NCI-H1105 treated with DMSO at 0.1 percent for 48 hours (cell line): ENCODE measurements at places on chromosomes 12 and 14.

DNA sequence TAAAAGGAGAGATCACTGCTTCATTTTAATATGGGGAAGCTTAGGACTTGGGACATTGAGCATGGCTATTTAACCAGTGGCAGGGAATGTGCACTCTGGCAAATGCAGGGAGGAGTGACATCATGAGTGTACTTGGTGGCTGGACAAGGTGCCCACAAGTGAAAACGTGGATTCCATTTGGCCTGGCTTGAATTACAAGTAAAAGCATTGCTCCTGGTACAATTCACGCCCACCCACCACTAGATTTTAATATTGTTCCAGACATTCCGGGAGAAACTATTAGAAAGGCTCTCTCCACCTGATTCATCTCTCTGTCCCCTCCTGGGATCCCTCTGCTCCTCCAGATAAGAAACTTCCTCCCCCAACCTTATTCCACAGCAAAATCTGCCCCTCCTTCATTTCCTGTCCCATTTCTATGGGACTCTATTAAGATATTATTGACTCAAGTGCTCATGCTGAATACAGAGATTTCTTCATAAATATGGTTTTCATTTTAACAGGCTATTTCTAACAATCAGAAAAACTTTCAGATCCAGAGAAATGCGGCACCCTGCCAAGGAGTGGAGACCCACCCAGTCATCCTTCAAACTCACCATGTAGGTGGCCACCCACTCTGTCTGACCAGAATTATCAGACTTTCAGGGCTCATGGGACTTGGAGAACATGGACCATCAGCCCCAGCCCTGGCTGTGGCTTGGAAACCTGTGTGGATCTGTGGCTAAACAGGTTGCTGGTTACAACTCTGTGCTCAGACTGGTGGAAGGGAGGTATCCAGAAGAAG, 43.2 kb downstream of the SSPN start:
- DNase-seq: no peak

DNA sequence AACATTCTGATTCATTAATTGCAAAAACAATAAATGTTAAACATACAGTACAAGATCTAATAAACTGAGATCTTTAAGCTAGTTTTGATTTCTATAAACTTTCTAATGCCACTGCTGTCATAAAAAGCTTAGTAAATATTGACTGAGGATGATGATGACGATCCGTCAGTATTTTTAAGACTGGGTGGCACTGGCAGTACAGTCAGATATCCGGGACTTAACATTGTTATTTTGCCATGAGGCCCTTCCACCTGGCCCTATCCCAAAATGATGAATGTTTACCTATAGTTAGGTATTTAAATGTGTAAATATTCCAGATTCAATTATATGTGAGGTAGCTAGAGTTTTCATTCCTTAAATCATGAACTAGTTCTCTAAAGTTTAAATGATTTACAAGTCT, 158.5 kb downstream of the FOXA1 start:
- DNase-seq: peak; percentile 64

DNA sequence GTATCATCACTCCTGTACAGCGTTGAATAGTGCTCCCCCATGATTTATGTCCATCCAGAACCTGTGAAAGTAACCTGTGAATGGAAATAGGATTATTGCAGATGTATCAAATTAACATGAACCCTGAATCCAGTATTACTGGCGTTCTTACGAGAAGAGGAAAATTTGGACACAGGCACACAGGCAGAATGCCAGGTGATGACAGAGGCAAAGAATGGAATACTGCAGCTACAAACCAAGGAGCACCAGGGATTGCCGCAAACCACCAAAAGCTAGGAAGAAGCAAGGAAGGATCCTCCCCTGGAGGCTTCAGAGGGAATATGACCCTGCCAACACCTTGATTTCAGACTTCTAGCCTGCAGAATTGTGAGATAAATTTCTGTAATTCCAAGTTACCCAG, 113.5 kb upstream of the EGLN3 start:
- no peak for DNase-seq

DNA sequence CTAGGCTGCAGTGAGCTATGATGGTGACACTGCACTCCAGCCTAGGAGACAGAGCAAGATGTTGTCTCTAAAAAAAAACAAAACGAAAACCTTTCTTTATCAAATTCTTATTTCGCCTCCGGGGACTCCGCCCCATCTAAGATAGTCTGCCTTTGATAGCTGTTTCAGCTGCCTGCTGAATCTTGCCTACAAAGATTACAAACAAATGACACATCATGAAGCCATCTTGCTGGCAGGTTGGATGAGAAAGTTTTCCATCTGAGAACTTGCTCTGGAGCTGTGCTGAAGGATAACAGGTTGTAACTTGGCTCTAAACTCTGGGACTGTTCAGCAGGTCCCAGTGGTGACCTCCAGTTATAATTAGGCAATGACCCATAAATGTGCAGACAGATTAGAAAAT, 41.8 kb upstream of the AEBP2 start:
- DNase-seq: no peak

- peak; percentile 55 for DNase-seq
Measured at GRCh38 chr14:93090826-93091555, 24.7 kb downstream of the ITPK1 start.

DNA sequence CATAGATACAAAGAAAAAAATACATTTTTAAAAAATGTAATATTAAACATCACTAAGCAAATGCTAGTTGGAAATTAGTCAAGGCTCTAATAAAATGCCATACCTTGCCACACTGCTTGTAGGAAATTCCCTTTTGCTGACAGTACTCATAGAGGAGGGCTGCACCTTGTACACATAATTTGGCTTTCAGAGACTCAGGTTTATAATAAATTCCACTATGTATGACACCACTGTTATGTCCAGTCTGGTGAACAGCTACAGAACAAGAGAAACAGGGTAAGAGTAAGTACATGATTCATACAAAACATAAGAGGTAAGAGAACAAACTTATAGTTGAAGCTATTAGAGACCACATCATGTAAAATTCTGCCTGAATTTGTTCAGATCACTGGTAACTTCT, 10.1 kb downstream of the L2HGDH start:
- DNase-seq: no peak

GRCh38 chr12:23927907-23928306, 21.6 kb downstream of the SOX5 start:
- DNase-seq: no peak

GRCh38 chr14:104981699-104982541, 3.7 kb upstream of the CLBA1 start:
- DNase-seq: no peak

DNA sequence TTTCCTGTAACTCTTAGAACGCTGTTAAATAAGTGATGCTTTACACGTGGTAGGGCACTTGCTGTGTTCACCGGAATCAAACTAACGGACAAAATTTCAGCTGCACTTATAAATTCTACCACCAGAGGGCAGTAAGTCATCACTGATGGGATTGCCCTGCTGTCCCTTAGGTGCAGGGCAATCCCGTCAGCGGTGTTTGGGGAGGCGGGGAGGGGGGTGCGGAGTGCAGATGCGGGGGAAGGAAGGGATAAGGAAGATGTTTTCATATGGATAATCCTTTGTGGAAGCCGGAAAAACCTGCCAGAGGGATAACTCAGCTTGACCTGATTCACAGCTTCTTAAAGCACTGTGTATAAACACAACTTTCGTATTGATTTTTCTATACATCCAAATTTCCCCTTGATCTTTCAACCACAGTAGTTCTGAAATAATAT, 21.7 kb upstream of the SLC10A1 start:
- peak; percentile 60 for DNase-seq

GRCh38 chr12:54429014-54429471, 10.0 kb upstream of the ITGA5 start:
- no peak for DNase-seq

DNA sequence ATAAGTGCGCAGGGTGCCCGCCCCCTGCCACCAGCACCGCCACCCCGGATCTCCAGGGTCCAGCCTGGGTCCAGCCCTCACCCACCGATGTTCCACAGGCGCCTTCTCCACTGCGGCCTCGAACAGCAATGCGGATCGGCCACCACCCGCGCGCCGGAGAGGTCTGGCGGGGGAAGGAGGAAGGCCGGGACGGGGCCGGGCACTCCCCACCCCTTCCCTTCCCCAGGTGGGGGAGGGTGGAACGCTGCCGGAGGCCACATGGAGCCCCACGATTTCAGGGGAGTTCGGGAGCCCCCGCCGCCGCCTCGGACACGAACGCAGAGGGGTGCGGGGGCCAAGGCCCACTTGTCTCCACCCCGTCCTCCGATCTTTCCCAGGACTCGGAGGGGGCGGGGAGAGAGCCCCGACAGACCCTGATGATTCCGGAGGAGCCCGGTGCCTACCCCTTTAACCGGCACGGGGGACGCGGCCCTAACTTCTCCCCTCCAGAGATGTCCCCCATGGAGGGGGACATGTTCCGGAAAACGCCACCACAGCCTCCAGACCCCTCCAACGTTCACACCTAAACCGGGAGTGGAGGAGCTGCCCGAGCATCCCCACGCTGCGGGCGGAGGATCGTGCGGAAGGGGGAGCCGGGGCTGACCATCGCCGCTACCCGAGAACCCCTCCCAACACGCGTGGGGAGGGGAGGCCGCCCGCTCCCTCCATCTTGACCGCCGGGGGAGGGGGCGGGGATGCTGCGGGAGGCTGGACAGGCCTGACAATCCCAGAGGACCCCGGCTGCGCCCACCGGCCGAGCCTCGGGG, 1.1 kb downstream of the ATXN2 start:
- no peak for DNase-seq

DNA sequence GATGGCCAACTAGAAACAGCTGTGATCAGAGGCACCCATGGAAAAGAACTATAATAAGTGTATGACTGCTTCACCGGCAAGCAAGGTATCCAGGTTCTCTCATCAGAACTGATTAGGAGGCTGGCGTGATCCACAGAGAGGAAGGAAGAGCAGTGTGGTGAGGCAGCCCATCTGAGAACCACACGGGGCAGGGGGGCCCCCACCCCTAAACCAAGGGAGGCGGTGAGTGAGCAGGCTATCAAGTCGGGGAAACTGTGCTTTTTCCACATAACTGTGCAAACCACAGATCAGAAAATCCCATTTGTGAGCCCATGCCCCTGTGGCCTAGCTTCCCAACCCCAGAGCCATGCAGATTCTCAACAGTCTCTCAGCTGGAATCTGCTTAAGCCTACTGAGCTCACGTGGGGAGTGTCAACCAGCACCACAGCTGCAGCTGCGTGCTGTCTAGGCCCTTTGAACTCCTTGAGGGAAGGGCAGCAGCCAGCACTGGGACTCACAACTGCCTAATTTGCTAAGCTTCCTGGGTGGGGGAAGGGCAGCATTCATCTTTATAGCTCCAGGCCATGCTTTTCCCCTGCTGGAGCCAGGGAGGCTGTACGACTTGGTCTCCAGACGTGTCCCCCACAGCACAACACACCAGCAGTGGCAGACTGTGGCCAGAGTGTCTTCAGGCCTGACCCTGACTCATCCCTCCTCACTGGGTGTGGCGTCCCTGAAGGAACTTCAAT, 444.4 kb upstream of the ATP2B1 start:
- DNase-seq: no peak

GRCh38 chr14:33943096-33943883, 7.6 kb downstream of the EGLN3 start:
- DNase-seq: peak; percentile 99

DNA sequence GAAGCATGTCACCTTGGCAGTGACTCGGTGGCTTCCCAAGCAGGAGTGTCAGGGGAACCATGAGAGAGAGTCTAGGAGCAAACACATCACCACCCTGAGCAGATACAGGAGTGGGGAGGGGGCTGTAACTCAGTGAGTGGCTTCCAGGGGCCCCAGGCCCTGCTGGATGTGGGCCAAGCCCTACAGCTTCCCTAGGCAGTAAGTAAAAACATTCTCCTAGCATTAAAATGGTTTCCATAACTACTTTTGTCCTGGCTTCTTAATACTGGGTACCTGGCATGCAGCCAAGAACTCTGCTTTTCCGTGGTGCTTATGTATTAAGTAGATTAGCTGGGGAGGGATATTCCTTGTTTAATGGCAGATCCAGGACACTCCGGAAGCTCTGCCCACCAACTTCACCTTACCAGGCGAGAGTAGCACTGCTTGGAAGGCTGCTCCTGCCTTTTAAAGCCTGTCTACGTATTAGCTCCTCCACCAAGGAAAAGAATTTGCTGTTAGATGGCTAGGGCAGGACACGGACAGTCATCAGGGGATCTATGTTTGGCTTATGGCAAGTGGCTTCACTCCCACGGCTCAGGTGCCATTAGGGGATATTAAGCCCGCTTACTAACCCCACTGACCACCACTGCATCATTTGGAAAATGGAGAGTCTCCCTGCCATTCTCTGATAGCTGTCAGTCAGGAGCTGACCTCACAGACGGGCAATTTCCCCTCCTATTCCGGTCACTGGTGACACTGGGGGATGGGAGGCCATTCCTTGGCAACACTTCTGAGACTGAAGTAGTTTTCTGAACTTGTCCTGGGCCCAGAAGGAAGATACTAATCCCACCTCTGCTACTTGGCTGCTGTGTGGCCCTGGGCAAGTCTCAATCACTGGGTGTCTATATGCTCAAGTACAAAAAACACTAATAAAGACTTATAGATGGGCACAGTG, 22.8 kb downstream of the OTUB2 start:
- DNase-seq: peak; percentile 94

DNA sequence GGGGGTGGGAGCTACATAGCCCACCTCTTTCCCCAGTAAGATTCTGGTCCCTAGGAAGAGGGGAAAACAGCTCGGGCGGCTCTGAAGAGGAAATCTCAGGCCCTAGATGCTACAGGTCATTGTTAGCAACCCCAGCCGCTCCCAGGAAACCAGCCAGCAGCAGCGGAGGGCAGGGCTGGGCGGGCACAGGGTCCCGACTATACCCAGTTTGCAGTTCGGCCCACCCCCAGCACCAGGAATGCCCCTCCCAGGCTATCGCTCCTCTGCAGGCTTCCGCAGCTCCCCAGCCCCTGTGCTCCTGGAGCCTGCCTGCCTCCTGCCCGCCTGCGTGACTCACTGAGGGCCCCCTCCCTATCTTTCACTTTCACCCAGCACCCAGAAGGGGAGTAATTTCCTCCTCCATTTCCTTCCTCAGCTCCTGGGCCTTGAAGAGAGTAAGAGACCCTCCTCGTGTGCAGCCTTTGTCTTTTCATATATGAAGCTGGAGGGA, 27.2 kb upstream of the PNMA1 start:
- DNase-seq: no peak

- peak; percentile 49 for DNase-seq
Measured at GRCh38 chr14:70807898-70808415, 1.4 kb downstream of the MAP3K9 start.

DNA sequence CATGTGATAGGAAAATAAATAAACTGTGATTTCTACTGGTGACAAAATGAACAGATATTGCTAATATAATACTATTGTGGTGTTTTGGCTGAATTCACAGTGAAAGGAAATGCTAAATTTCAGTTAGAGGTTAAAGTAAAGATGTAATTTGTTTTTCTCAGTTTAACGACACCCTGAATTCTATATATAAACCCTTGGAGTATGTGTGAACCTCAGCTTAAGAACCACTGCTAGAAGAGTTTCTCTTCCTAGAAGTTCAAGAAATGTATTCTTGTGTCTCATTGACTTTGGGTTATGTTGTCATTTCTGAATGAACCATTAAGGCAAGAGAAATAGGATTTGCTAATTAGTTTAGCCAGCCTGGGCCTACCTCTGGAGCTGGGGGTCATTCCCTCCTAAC, 8.2 kb downstream of the FBXO34 start:
- no peak for DNase-seq
